Islet precursor cell (in vitro differentiated cells): ENCODE measurements at places on chromosomes 6 and 20.

GRCh38 chr20:1636621-1637020 lies 16.8 kb upstream of the SIRPB1 start:
- no peak for DNase-seq

DNA sequence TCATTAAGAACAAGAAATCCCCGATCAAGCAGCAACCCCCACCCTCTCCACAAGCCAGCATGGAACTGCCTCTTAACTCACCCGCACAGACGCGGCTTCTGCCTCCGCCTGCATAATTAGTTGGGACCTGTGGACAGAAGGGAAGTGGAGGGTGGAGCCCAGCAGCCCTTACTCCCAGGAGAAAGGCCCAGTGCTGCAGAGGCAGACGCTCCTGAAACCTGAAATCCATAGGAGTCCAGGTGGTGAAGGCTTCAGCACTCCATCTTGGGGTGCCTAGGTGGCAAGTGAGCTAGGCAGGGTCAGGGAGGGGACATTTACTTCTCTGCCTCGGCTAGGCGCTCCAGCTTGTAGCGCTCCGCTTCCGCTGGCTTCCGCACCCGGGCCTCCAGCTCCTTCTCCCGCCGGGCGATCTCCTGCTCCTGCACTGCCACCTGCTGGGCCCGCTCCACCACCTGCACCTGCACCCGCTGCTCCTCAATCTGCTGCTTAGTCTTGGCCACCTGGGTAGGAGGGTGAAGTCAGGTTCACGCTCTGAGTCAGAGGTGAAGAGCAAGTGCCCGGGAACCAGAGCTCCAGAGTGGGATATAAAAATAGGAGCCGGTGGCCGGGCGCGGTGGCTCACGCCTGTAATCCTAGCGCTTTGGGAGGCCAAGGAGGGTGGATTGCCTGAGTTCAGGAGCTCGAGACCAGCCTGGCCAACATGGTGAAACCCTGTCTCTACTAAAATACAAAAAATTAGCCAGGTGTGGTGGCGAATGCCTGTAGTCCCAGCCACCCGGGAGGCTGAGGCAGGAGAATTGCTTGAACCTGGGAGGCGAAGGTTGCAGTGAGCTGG lies 10.7 kb downstream of the TUBB start:
- DNase-seq = peak; percentile 95

DNA sequence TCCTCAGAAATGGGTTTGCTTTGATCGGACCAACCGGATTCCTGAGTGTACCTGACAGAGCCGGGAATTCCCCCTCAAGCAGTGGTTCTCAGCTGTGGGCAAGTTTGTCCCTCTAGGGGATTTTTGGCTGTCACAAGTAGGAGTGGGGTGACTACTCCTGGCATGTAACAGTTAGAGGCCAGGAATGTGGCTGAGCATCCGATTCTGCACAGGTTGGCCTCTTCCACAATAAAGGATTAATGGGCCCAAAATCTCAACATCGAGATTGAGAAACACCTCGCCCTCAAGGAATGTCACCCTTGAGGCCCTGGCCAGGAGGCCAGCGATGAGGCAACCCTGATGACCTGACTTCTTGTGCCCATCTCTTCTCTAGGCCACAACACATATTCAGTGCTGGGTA lies 7.9 kb downstream of the AGPAT4 start:
- DNase-seq = no peak

- no peak for DNase-seq
Observed at GRCh38 chr6:167113935-167114910, 8.7 kb upstream of the CCR6 start.

GRCh38 chr20:11230999-11231398 lies 557.2 kb upstream of the JAG1 start:
- no peak for DNase-seq

- DNase-seq = no peak
Observed at GRCh38 chr6:69622230-69622629, 174.6 kb downstream of the LMBRD1 start.

- no peak for DNase-seq
Observed at GRCh38 chr6:99138445-99138844, 190.7 kb upstream of the FBXL4 start.

- DNase-seq = no peak
Observed at GRCh38 chr20:41818991-41819390, 200.8 kb upstream of the CHD6 start.

DNA sequence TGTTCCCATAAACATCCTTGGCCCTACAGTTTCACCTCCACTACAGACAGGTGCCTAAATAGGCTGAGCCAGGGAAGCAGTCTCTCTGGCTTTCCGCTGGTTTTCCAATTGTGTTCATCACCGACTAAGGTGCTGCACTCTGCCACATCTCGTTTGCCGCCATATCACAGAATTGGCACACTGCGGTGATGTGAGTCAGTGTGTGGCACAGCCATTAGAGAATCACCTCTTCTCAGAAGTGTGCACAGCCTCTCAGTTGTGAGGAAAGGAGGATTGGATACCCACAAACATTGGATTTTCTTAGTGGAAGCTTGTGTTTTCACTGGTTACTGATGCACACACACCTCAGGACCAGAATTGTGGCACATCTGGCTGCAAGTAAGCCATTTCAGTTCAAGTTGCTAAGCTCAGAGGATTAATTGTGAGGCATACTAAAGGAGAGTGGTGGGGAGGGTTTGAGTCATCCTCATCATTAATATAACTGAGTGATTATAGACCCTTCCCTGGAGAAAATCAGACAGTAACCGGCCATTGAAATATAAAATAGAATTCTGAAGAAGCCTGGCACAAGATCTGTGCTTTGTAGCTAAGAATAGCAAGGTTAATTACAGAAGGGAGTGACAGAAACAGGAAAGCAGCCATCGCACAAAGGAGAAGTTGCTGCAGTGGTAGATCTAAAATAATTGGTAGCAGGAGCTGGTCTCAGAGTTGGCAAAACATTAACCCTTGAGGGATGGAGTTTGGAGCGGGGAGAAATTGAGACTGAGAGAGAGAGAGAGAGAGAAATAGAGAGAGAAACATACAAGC lies 506.9 kb downstream of the LMBRD1 start:
- no peak for DNase-seq

- no peak for DNase-seq
Observed at GRCh38 chr20:13784271-13784892, 337 bp downstream of the ESF1 start.

GRCh38 chr20:63834491-63834880 lies 3.4 kb upstream of the ZBTB46 start:
- no peak for DNase-seq

DNA sequence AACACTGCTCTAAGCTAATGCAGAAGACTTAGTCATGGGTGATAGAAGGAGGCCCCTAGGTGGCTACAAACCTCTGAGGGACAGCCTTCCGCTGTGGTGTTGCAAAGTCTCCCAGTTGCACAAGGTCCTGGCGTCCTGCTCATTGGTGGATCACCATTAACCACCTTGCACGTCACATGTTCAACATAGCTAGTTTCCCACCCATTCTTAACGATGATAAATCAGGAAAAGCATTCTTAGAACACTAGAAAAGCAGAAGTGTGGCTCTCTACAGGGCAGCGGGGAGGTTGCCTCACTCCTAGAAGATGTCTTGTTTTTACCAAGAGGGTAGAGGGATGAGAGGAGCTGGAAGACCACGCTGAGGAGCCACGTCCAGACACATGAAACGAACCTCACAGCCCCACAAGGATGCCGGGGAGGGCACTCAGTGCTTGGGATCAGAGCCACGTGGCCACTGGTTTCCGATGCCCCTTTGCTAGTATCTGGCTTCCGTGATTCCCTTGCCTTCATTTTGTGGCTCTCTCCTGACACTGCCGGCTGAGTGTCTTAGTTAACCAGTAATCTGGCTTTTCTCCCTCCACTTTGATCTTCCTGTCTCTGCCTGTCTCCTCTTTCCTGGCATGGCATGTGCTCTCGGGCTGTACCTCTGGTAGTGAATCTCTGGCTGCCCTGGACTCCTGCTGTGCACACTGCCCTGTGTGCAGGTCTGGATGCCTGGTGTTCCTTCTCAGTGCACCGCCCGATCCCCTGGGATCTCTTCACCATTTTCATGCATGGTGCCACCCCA lies 91.4 kb upstream of the NEDD9 start:
- DNase-seq = no peak

- DNase-seq = peak; percentile 53
Observed at GRCh38 chr6:80454197-80454596, 347.7 kb downstream of the BCKDHB start.

- no peak for DNase-seq
Observed at GRCh38 chr6:18360188-18360587, 27.0 kb upstream of the RNF144B start.

DNA sequence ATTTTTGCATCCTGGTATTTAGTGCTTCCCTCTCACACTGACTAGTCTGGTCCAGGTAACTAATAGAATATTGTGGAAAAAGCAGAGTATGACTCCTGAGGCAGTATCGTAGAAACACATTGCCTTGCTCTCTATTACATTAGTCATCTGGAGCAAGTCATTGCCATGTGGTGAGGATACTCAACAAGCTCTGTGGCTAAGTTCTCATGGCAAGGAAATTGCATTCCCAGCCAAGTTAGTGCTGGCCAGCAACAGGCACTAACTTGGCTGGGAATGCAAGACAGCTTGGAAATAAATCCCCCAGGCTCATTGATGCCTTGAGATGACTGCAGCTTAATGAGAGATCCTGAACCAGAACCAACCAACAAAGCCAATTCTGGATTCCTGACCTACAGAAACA lies 39.7 kb upstream of the HTR1B start:
- no peak for DNase-seq

- no peak for DNase-seq
Observed at GRCh38 chr20:49100972-49101371, 54.9 kb downstream of the CSE1L start.

DNA sequence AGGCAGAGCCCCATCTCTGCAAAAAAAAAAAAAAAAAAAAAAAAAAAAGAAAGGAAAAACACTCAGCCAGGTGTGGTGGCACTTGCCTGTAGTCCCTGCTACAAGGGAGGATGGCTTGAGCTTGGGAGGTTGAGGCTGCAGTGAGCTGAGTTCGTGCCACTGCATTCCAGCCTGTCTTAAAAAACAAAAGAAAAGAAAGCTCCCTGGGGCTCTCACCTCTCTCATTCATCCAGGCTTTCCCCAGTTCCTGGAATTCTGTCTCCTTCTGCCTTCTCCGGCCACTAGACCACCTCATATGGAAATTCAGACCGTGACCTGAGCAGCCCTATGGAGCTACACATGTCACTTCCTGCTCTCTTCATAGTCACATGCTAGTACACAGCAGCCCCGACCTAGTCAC lies 101.1 kb upstream of the TAB2 start:
- DNase-seq = no peak

DNA sequence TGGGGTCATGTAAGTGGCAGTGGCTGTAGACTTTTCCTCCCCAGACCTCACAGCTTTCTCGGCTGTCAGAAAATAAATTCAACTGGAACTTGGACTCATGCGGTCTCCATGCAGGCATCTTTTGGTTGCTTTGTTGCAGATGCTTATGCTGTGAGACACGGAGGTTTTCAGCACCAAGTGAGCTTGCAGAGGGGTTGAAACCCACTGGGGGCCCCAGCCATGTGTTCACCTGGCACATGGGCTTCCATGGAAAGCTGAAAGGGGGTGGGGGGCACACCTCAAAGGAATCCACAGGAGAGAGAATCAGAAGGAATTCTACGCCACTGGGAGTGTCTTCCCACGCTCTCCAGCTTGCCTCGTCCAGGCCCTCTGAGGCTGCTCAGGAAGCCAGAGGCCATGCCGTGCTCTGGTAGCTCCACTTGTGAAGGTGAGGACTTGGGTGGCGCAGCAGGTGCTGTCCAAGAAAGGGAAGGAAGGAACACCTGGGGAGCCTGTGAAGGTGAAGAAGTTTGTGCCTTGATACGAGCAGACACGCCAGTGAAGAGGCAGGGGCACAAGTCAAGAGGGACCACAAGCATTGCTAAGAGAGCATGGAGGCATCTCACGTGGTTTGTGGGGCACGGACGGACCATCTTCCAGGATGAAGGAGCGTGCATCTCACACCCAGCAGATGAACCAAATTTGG lies 134.3 kb upstream of the PMEPA1 start:
- DNase-seq = peak; percentile 49

DNA sequence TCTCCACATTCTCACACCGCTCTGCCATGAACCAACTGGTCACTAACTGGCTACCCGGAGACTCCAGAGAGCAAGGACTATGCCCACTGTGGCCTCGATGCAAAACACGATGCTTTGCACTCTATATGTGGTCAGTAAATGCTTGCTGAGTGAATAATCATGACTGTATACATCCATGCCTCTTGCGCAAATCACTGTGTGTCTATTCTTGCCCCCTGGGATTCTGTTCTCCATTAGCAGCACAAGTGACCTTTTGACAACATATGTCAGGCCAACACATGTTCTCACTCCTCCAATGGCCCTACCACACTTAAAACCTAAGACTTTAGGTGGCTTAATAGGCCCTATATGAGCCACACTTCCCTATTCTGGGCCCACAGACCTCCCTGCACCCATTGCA lies 16.9 kb downstream of the KIF16B start:
- no peak for DNase-seq

GRCh38 chr20:41476013-41476441 lies 109.4 kb upstream of the EMILIN3 start:
- DNase-seq = no peak

DNA sequence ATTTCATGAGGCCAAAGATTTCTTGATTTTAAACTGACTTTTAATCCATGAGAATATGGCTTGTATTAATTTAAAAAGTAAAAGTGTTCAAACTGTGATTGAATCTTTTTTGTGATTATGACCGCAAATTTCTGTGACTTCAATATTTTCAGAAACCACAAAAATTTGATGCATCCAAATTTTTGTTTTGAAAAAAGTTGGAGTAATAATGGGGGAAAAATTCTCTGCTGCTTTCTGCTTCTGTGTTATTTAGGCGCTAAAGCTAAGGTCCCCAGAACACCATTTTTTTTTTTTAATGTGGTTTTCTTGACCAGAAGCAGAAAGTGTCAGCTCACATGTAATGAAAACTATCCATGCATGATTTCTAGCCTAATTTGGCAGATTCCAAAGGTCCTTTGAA lies 65.3 kb downstream of the GRIK2 start:
- DNase-seq = no peak

DNA sequence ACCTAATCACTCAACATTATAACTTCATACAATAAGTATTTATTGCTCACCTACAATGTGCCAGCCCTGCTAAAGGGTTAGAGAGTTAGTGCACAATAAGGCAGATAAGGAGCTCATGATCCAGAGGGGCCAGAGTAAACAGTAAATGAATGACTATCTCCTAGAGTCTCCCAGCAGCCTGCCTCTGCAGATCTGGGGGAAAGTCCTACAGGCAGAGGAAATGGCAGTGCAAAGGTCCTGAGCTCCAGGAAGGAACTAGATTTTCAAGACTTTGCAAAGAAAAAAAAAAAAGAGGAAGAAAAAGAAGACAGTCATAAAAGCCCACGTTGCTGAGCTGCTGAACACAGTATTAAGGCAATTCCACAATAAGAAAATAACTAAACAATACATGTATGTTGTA lies 160.1 kb downstream of the SIM1 start:
- DNase-seq = no peak

DNA sequence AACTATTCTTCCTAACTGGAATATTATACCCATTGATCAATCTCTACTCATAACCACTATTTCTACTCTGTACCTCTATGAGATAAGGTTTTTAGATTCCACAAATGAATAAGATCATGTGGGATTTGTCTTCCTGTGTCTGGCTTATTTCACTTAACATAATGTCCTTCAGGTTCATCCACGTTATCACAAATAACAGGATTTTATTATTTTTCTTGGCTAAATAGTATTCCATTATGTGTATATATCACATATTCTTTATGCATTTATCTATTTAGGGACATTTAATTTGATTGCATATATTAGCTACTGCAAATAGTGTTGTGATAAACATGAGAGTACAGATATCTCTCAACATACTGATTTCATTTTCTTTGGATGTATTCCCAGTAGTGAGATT lies 823.0 kb upstream of the ADGRB3 start:
- DNase-seq = no peak
